ENCODE measurements at places on chromosomes 5 and 9.
A peak's percentile ranks its signal among the peaks of the same experiment; 100 is the strongest.

GRCh38 chr5:77852068-77852513, 76.0 kb upstream of the TBCA start:
- DNase-seq, result no peak

DNA sequence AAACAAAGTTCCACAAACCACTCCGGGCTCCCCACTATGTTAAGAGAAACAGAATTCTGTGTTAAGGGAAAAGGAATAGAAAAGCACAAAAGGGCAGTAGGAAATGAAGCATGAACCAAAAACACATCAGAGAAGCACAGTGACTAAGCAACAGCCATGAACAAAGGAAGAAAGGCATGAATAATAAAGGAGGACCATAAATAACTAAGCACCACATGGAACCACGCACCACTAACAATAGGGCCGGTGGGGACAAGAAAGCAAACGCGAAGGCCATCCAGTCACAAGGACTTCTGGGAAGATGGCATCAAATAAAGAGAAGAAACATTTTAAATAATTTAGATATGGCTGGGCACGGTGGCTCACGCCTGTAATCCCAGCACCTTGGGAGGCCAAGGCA, 18.0 kb downstream of the PRUNE2 start:
- no peak for DNase-seq

- DNase-seq, result no peak
These were observed 23.0 kb upstream of the LHFPL2 start for GRCh38 chr5:78671609-78672008.

GRCh38 chr9:126874546-126875314, 14.3 kb downstream of the ZBTB34 start:
- no peak for DNase-seq

DNA sequence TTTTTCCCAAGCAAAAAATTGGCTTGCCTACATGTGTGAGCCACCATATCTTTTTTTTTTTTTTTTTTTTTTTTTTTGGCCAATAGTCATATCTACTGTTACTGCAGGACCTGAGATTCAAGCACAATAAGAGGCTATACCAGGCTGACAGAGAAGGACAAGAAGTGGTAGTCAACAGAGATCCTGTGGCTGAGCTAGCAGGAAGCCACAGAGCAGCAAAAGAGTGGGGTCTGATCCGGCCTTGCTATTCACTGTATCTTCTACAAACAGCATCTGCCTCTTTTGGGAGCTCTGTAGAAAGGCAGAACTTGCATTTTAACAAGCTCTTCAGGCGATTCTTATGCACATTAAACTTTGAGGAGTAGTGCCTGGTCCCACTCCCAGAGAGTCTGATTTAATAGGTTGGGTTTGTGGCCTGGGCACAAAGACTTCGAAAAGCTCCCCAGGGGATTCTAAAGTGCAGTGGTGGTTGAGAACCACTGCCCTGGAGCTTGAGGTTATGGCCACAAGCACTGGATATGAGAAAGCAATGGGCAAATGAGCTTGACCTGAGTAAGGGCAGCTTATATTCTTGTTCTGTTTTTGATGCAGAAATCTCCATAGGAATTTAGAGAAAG, 162.8 kb downstream of the PIK3R1 start:
- no peak for DNase-seq

- DNase-seq, result no peak
These were observed 900.6 kb upstream of the CDH9 start for GRCh38 chr5:27938989-27939388.

DNA sequence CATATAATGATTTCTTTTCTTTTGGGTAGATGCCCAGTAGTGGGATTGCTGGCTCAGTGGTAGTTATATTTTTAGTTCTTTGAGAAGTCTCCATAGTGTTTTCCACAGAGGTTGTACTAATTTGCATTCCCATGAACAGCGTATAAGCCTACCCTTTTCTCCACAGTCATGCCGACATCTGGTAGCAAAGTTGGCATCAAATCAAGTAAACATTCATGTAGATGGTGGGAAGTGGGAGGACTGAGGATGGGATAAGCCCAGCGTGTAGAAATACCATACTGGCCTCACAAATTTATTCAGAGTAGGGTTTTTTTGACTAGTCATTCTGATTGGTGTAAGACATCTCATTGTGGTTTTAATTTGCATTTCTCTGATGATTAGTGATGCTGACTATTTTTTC, 115.4 kb downstream of the EGFLAM start:
- DNase-seq, result no peak

DNA sequence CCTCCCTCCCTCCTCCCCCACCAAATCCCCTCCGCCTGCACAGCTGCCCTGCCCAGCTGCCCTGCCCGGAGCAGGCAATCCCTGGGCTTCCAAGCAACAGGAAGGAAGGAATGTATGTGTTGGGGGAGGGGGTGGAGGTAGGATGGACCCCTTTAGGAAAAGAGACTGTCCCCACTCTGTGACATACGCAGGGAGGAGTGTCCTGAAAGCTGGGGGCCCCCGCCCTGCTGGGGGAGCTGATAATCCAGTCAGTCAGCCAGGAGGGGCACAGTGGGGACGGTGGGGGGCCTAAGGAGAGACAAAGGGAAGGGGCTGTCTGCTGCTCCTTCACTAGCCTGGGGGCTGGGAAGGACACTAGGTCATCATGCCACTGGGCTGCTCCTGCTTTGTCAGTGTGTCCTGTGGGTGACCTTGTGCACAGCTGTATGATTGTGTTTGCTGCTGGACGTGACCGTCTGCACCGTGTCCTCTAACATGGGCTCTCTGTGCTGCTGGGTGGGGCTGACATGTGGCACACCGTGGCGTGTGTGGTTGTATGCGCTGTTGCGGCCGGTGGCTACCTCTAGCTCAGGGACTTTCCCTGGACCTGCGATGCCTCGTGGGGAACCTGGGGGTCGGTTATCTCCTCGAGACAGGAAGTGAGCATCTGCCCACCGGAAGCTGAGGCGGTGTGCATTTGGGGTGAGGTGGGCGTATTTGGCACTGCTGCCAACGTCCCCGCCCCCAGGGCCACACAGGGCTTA, 3.0 kb downstream of the N4BP3 start:
- DNase-seq, result no peak

GRCh38 chr5:159817262-159818029, 98.8 kb upstream of the ADRA1B start:
- no peak for DNase-seq

- DNase-seq, result no peak
These were observed 31.5 kb downstream of the JADE2 start for GRCh38 chr5:134556994-134557393.

- DNase-seq, result peak; percentile 29
These were observed 11.2 kb upstream of the CCDC152 start for GRCh38 chr5:42745426-42745825.

DNA sequence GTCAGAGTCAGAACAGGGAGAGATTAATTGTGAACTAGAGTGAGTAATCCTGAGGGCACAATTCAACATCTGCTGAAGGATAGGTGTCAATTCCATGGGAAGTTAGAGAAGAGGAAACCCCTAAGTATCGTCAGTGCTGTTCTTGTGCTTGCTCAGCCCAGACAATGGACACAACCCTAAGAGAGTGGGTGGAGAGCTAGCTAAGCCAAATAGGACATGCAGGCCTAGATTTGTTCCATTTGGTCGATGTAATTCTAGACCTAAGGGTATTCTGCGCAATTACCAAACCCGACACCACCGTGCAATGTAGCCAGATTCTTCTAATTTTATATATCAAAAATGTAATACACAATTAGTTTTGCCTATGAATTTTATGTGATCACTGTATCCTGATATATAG, 431.6 kb downstream of the SH3GL2 start:
- DNase-seq, result no peak

DNA sequence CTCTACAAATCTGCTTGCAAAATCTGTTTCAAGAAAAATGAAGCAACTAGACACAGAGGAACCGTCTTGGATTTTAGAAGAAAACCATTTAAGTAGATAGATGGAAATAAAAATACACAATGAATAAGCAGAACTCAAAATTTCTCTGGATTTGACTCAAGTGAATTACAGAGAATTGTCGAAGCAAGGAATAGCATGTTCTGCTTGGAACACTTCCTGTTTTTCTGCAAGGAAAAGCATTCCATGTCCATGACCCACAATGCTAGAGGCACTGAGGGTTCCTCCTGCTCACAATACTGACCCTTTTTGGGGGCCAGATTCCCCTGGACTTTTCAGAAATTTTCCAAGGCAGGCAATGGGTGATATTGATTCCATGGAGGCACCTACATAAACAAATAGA, 29.8 kb downstream of the PRUNE2 start:
- no peak for DNase-seq

Measured in HT1080 (cell line).